Stimulated activated CD8-positive, alpha-beta memory T cell treated with anti-CD3 and anti-CD28 coated beads, Interleukin-15, amount 100 ng/mL, for 4 hours (primary cell): ENCODE measurements at places on chromosomes 1 and 21.

- DNase-seq = no peak
Measured at GRCh38 chr1:76070538-76070937, 4.0 kb upstream of the ST6GALNAC3 start.

DNA sequence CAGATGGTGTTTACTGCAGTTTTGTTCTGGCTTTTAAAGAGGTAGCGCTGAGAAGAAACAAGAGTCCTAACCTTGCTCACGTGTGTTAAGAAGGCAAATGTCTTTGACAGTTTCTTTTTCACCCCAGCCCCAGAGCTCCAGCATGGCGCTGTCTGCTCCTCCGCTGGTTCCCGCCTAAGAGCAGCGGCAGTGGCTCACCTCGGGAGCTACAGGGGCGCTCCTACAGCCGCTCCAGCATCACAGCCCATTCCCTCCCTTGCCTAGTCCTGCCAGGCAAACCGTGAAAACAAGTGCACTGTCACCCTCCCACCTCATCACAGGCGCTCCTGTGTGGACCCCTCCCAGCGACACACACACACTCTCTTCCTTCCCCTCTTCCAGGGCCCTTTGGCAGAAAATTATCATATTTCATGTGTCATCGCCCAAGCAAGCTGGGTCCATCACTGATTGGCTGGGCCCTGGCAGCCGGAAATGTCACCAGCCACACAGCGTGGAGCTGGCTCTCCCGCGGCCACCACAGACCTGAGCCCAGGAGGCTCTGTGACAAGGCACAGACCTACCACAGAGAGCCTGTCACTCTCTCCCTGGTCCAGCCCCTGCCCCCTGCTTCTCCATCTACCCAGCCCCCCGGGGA lies 1.2 kb upstream of the HIVEP3 start:
- DNase-seq = peak; percentile 67

- DNase-seq = no peak
Measured at GRCh38 chr1:114695430-114696058, at the start of gene AMPD1. TSS of gene AMPD1 (minus strand) at chr1:114695546. CDS start at chr1:114695471, 75 bp downstream.

GRCh38 chr1:224183591-224184312 lies 712 bp downstream of the DEGS1 start:
- DNase-seq = peak; percentile 50

DNA sequence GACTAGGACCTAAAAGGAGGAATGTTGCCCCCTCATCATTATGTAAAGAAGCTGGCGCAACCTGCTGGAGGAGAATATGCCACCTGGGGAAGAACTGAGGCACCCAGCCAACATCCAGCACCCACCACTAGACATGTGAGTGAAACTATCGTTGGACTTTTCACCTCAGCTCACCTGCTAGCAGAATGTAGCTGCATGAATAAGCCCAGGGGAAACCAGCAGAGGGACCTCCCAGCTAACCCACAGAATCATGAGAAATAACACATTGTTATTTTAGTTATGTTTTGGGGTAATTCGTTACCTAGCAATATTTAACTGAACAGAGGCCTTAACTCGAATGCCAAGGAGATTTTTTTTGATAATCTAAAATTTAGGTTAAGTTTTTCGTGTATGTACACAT lies 542.5 kb upstream of the DAB1 start:
- no peak for DNase-seq

- DNase-seq = no peak
Measured at GRCh38 chr1:67601539-67601938, 83.5 kb upstream of the GADD45A start.

DNA sequence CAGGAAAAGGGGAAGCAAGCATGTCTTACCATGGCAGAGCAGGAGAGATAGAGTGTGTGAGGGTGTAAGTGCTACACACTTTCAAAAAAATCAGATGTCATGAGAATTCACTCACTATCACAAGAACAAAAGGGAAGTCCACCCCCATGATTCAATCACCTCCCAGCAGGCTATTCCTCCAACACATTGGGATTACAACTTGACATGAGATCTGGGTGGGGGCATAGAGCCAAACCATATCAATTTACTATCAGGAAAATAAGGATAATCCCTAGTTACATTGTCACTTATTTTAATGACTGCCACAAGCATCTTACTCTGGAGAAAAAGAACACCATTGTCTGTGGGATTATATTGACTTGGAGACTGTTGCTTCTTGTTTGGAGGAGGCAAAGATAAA lies 66.1 kb upstream of the VANGL1 start:
- no peak for DNase-seq

GRCh38 chr1:115828101-115829022 lies 12.6 kb downstream of the NHLH2 start:
- no peak for DNase-seq

GRCh38 chr1:84584126-84584525 lies 9.9 kb upstream of the CTBS start:
- DNase-seq = no peak

GRCh38 chr21:25507522-25507921 lies 99.8 kb downstream of the MRPL39 start:
- DNase-seq = no peak

DNA sequence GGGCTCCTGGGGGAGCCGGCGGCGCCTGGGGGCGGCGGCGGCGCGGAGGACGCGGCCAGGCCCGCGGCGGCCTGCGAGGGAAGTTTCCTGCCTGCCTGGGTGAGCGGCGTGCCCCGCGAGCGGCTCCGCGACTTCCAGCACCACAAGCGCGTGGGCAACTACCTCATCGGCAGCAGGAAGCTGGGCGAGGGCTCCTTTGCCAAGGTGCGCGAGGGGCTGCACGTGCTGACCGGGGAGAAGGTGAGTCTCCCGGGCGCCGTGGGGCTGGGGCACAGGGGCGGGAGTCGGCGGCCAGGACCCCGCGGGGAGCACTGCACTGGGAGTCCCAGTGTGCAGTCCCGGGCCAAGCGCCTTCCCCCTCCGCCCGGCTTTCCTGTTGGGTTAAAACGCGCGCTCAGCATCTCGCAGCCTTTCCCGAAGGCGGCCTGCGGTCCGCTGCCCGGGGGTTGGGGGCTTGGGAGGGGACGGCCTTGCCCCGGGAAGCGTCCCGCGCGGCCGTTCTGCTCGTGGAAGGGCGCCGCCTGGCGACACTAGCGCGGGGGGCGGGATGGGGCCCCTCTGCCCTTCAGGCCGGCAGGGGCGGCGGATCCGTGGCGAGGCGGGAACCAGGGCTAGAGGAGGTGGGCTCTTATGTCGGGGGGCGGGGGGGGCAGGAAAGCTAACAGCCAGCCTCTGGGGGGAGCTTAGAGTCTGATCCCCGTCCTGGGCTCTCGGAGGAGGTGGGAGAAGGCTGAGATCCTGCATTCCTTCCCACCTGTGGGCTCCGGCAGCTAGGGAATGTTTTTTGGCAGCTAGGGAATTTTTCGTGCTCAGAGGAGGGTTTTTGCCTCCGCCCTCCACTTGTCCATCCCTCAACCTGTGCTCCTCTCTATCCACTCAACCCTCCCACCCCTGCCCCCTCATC lies 1.1 kb downstream of the HUNK start:
- no peak for DNase-seq

DNA sequence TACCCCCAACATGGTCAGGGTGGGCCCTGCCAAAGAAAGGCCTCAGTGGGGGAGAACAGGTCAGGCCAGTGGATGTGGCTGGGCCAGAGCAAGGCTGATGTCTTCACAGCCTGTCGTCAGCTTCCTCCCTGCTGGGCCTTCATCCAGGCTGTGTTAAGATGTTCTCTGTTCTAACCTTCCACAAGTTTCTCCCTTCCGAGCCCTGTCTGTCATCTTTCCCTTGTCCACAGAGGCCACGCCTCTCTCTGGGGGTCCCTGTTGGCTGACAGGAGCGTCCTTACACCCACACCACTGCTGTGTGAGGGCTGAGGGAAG lies 36.2 kb downstream of the SIM2 start:
- no peak for DNase-seq

DNA sequence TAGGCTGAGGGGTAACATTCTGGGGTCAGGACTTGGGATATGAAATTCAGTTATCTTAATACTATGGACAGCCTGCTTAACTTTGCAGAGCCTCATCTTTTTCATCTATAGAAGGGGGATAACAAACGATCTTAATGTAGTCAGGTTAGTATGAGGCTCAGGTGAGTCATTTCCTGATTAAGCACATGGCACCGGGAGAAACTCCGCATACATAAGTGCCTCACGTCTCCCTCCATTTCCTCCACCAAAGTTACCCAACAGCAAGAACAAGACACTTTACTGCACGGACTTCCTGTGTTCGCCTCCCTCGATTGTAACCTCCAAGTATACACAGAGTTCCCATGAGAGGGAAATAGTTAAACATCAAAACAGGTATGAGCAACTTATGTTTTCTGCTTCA lies 112.7 kb upstream of the COA6 start:
- no peak for DNase-seq

DNA sequence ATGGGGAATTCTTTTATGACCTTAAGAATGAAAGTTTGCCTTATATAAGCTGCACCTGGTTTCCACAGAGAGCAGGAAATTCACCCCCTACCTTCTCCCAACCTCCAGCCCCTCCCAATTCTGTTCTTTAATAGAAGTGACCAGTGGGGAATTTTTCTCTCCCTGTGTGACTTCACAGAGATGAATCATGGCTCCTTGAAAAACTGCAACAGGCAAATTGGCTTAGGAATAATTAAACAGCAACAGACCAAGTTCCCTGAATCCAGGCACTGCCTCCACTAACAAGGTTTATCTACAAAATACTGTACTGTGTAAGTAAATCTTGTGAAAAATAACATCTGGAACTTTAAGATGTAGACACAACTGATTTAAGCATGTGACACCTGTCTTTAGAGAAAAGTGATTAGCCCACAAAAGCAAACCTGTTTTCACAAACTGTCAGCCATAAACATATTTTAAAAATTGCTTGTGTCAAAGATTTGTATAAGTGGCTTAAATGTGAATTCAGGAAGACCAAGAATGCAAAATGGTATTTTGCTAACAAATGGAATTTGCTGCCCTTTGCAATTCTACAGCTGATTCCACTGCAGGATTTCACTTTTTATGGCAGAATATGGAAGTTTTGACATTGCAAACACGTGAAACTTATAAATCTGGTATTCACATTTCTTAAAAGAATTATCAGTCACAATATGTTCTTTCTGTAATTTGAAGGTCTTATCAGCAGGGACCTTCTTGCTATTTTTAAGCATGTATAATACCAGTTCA lies 54.0 kb downstream of the ALG14 start:
- no peak for DNase-seq

- DNase-seq = no peak
Measured at GRCh38 chr1:105872817-105873216, 1183.7 kb upstream of the PRMT6 start.

- no peak for DNase-seq
Measured at GRCh38 chr1:58395355-58395754, 151.2 kb downstream of the OMA1 start.

DNA sequence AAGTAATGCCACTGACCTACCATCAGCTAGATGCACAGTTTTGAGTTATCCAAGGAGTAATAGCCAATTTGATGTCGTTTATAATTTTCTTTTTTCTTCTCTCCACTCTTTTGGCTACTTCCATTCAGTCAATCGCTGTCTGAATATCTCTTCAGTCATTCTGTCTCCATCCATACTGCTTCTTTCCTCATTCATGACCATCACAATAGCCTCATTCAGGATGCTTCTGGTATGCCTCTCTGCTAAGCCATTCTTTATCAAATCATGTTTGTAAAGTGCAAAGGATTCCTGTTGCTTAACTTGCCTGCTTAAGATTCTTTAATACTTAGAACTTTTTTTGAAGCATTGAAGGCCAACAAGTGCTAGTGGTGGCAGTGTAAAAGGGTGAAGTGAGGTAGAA lies 20.2 kb downstream of the TYW3 start:
- no peak for DNase-seq

DNA sequence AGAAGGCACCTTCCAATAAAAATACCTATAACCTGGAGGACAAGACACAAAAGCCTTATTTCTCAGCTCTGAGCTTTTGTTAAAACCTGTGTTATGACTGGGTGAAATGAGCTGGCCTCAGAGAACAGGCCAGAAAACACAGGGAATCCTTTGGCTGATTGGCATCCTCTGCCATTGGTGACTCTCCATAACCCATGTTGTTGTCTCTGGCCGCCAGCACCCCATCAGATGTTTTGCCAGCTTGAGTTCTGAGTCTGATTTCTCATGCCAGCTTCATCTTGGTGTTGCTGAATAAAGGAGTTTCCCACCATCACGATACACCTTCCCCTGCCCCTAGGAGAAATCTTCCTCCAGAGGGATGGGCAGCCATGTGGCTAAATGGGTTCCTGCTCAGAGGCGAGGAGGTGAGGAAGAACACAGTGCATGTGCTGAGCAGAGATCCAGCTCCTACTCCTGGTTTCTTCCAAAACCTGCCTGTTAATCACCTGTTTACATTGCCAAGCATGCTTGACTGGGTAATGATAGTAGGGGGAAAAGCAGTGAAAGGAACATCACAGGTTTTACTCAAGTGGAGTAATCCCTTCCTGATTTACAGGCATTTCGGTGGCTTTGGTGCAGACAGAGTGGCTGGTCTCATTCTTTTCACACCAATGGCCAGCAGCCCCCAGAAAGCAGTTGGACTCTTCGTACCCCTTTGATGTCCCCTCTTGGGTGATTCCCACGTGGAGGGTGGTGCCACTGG lies 109.8 kb downstream of the ROR1 start:
- DNase-seq = no peak

DNA sequence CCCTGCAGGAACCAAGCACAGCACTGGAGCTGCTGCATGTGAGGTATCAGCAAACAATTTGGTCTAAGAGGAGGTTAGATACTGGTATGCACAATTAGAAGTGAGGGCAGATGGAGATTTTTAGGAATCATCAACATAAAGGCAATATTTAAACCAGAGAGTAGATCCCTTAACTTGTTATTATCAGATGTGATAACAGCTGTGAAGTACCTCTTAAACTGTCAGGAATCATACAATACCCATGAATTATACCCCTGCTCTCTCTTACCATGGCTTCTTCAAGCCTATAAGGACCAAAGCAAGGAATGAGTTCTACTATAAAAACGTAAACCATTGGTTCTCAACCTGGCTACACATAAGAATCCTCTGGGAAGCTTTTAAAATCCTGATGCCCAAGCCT lies 3.9 kb downstream of the BCAR3 start:
- no peak for DNase-seq

- DNase-seq = no peak
Measured at GRCh38 chr1:43565600-43566360, 35.1 kb downstream of the PTPRF start.

GRCh38 chr1:4416189-4416588 lies 238.2 kb upstream of the AJAP1 start:
- no peak for DNase-seq

- no peak for DNase-seq
Measured at GRCh38 chr1:94142583-94142982, 21.6 kb upstream of the ABCA4 start.
